Activated T-helper 17 cell treated with anti-CD3 and anti-CD28 coated beads, Interleukin-2, amount 50 U/mL, for 72 hours (primary cell): ENCODE measurements at places on chromosomes 4 and X. TPM values are rescaled to one million over a fixed set of nuclear protein-coding genes. Genes with fewer than 3 reads are reported as not detected.

Gene CT55
- total RNA-seq: not detected

Gene GNRHR
- not detected for total RNA-seq

Gene NAA11
- not detected for total RNA-seq

Gene ZNF275
- total RNA-seq: 16.6 TPM

Gene COL25A1
- not detected for total RNA-seq

Gene TAF7L
- total RNA-seq: 0.11 TPM

Gene NUP62CL
- total RNA-seq: 5.5 TPM

Gene CXCL1
- total RNA-seq: not detected

Gene IGSF1
- not detected for total RNA-seq

Gene GK2
- total RNA-seq: not detected

Gene P2RY10
- total RNA-seq: 34.6 TPM

Gene ARSD
- total RNA-seq: 1.8 TPM

Gene TAF9B
- 13.4 TPM for total RNA-seq

Gene ZCCHC18
- total RNA-seq: 2.0 TPM

Gene SMIM31
- total RNA-seq: not detected

Gene PCDH19
- not detected for total RNA-seq

Gene DGKK
- total RNA-seq: not detected

Gene PABPC1L2A
- total RNA-seq: not detected

Gene SCOC
- 35.7 TPM for total RNA-seq

Gene XPNPEP2
- 0.52 TPM for total RNA-seq

Gene ZDHHC15
- not detected for total RNA-seq

Gene PDE6B
- 5.8 TPM for total RNA-seq

Gene ATP1B4
- total RNA-seq: not detected

Gene NPY1R
- not detected for total RNA-seq

Gene GRID2
- total RNA-seq: not detected

Gene DIPK2B
- not detected for total RNA-seq

Gene TMSB4X
- 7,873 TPM for total RNA-seq

Gene GAGE12F
- total RNA-seq: not detected

Gene MXRA5
- not detected for total RNA-seq

Gene WAS
- 102 TPM for total RNA-seq

Gene ARSJ
- total RNA-seq: not detected

Gene PABPC5
- not detected for total RNA-seq
